ENCODE measurements at places on chromosomes 12 and 14.

GRCh38 chr14:21536418-21537089, 10.4 kb upstream of the SALL2 start:
- DNase-seq, result no peak

DNA sequence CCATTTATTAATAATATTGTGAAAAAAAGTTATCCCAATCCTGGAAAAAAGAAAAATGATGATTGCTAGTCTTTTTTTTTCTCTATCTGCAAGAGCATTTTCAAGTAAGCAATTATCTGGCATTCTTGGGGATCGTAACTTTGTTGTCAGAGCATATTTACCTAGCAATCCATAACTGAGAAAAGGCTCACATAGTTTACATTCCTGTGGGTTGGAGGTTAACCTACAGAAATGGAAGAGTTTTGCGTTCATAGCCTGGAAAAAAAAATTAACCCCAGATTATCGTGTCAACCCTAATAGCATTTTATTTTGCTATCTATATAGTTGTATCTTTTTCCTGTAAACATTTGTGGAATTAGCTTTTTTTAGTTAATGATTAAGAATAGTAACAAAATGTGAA, 292.3 kb downstream of the DAD1 start:
- DNase-seq, result no peak

DNA sequence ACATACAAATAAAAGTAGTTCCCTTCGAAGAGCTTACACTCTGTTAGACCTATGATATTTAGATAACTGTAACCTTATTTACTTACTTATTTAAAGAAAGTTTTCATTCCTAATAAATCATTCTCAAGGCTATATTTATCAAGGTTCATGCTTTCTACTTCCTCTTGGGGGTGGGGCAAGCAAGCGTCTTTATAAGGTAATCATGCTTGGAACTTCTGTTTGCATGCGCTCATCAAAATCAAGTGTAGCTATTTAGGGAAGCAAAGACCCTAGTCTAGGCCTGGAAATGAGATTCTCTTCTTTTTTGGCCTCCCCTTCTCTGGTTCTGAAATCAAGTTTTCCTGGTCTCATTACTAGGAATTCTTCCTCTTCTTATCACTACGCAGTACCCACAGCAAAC, 766 bp downstream of the RERG start:
- DNase-seq, result no peak

- no peak for DNase-seq
Measured at GRCh38 chr12:65663648-65664047, 160.6 kb upstream of the HMGA2 start.

Data from DMS 273 treated with DMSO at 0.1 percent for 48 hours (cell line).